Fibroblast of the aortic adventitia (primary cell): ENCODE measurements at places on chromosomes 16 and 17. TPM values are rescaled to one million over a fixed set of nuclear protein-coding genes. Genes with fewer than 3 reads are reported as not detected.

- peak; percentile 67 for DNase-seq
Measured at GRCh38 chr17:42623732-42624596, 14.5 kb downstream of the TUBG1 start.

The EPX gene
- total RNA-seq: not detected in 2 replicates

DNA sequence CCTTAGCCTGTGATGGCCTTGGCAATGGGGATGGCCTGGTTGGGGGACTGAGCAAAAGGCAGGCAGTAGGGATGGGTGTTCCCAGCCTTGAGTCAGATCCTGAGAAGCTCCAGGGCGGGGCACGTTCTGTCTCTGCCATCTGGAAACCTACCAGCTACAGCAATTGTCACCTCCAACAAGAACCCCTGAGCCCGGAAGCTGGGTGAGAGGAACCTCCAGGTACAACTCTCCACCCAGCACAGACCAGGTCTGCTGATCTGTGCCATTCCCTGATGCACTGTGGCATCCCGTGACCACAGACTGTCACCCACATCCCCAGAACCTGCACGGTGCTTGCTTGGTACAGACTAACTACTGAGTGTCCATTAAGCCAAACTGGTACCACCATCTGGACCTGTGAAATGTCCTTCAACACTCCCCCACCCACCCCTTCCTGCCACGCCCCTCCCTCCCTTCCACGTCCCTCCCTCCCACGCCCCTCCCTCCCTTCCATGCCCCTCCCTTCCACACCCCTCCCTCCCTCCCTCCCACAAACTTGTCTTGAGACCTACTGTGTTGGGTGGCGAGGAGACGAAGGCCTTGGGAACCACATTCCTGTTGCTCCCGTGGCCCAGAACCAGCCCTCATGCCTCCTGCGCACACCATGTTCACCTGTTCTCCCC is 16.6 kb downstream of the MYO15B start:
- peak; percentile 7 for DNase-seq

The SCGB1C2 gene
- total RNA-seq: not detected in 2 replicates

DNA sequence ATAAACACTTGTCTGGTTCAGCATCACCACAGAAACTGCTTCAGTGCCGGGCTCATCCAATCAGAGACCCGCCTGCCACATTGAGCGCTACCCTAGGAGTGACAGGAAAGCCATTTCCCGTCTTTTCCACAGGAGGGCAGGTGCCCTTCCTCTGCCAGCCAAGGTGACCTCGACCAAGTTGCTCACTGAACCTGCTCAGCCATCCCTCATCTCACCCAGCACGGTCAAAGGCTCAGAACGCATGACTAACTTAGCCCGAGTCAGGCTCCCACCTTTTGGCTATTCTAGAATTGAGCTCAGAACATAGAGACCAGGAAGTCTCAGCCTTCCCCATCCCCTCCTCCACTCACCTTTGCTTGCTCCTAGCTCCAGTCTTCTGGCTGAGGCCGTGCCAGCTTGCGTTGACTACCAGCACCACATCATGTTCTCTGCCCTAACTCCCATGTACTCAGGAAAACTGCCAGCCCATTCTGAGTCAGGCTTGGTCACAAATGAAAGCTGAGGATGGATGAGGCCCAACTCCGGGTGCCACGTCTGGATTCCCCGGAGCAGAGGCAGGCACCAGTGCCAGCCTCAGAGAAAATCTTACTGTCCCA is 15.6 kb downstream of the MRPS23 start:
- peak; percentile 31 for DNase-seq

DNA sequence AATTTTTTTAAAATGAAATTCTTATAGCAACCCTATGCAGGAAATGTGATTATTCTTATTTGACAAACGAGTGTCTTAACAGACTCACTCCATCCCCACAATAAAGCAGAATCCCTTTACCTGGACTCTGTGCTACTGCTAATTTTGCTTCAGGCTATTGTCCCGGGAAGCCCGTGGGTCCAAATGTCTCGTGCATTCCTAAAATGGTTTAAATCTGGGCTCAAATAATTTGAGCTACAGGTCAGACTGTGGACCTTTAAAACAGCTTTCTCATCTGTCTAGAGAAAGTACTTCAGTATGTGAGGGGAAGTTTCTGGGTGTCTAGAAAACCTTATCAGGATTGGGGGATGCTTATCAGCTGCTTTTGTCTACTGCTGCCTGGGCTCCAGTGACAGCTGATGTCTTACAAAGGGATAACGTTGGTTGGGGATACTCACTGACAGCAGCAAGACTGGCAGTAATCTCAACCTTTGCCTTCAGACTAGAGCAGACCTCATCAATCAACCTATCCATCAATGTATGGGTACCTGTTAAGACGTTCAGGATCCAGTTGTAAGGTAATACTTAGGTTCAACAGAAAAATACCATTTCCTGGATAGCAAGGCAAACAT is 197.9 kb upstream of the CDH11 start:
- DNase-seq: no peak

DNA sequence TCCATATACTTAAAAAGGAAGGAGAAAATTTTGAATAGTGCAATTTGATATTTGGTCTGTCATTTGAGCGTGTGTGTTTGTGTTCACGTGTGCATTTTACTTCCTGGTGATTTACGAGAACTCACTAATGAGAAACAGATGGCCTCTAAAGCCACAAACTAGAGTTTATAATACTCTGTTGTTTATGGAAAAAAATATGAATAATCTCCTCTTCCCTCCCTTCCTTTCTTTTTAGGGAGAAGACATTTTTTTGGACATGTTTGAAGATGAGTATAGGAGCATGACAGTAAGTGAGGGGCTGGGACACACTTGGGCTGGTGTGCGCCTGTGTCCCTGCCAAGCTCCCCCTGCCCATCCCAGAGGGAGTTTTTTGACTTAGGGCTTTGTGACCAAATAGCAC is 102.7 kb downstream of the CLEC16A start:
- DNase-seq: peak; percentile 90

DNA sequence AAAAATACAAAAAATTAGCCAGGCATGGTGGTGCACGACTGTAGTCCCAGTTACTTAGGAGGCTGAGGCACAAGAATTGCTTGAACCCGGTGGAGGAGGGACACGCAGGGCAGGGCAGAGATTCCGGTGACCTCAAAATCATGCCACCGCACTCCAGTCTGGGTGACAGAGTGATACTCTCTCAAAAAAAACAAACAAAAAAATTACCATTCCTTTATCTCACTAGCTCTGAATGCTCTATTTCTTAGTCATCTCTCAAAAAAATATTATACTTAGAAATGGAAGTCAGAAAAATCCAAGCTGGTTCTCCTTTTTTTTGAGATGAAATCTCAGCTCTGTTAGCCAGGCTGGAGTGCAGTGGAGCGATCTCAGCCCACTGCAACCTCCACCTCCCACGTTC is 40.8 kb downstream of the SPOP start:
- DNase-seq: peak; percentile 49

DNA sequence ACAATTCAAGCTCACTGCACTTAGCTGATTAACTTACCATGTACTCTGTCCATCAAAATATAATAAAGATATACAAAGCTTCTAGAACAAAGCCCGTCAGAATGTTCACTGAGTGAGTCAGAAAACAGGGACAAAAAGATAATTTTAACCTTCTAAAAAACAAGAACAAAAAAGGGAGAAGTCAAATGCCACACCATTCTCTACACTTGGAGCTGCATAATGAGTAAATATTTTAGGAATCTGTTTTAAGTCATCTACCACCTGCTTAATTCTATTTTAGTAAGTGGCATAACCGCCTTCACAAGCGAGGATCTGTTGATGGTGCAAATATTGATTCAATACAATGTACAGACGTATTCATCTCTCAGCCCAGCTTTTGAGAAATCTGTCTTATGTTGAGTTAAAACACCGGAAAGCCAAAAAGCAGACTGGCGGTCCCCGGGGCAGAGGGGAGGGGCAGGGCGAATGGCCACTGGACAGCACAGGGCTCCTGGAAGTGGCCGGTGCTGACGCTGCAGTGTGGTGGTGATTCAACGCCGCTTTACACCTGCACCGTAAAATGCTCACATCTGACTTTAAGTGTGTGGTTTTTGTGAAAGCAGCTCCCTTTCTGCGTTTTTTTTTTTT is 20.1 kb downstream of the RAB40B start:
- DNase-seq: no peak

DNA sequence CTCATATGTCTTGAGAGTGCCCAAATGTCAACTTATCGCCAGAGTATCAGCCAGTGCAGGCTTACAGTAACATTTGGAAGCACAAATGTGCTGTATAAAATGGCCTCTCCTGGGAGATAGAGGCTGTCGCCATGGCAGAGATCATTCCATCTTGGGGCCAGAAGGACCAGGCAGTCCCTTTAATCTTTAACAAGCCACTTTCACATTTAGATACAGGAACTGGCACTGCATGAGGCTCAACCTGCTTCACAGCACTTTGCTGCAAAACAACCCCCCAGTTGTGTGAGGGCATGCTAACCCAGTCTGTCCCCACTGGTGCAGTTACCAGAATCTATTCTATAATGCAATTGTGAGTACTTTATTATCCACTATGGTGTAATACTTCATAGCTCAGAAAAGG is 4.7 kb upstream of the RFFL start:
- DNase-seq: no peak

GRCh38 chr17:9299695-9300094 is 275.9 kb downstream of the STX8 start:
- DNase-seq: no peak

The TMEM88 gene
- total RNA-seq: 0.18 TPM in 1 of 2 replicates, not detected in the other

DNA sequence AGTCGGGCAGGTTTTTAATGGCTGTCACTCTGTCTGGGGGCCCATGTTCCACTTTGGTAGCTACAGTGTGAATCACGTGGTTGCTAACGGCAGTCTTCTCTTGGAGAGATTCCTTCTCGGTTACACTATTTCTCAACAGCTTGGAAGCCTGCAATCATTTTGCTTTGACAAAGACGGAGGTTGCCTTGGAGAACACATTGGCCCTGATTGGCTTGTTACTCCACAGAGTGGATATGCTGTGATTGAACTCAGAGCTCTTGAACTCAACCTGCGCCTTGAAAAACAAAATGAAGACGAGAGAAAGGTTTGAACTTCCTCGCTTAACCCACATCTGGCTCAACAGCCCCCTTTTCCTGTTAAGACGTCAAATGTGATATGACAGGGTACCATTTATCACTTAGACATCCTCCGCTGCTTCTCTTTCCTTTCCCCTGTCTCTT is 218.9 kb downstream of the MAF start:
- no peak for DNase-seq

GRCh38 chr17:74784125-74784810 is 8.1 kb upstream of the NAT9 start:
- no peak for DNase-seq

GRCh38 chr16:82636485-82636884 is 9.7 kb downstream of the CDH13 start:
- DNase-seq: no peak

- no peak for DNase-seq
Measured at GRCh38 chr17:74466111-74466827, at the start of gene CD300A. Gene CD300A (plus strand): TSS chr17:74466634. CDS start chr17:74466704, 70 bp downstream.

DNA sequence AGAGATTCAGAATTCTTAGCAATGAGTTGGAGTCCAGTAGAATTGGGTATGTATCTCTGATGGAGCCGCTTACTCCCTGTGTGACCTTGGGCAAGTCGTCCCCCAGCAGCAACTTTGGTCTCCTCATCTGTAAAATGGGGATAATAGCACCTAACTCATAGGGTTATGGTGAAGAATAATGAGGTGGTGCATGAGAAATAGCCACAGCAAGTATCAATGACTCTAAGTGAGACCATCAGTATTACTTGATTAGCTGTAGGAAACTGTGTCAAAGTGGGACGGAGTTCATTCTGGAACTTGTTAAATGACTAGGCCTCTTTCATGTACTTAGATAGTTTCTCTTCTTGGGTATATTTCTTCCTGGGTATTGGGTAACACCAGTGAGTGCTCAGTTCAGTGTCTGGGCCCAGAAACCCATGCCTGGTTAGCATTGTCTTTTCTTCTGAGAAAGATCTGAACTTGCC is 6.4 kb downstream of the PRKCB start:
- no peak for DNase-seq

GRCh38 chr16:49754495-49755312 is 101.2 kb downstream of the ZNF423 start:
- peak; percentile 52 for DNase-seq

The MAP3K3 gene
- 25.0 and 37.4 TPM in 2 replicates for total RNA-seq

GRCh38 chr17:48148854-48149786 is 41.6 kb downstream of the SNX11 start:
- no peak for DNase-seq

- DNase-seq: no peak
Measured at GRCh38 chr16:17817943-17818342, 347.2 kb upstream of the XYLT1 start.

- no peak for DNase-seq
Measured at GRCh38 chr17:81019563-81020442, 15.1 kb upstream of the BAIAP2 start.

GRCh38 chr17:17552351-17553216 is 38.9 kb downstream of the PEMT start:
- no peak for DNase-seq
